Colonic mucosa (tissue), 4 donors: ENCODE measurements at places on chromosomes 7 and 10. TPM values are rescaled to one million over a fixed set of nuclear protein-coding genes. Genes with fewer than 3 reads are reported as not detected.

- H3K27me3 ChIP-seq = no peaks in the 10 kb centered on the region
- no peaks in the 10 kb centered on the region for H3K36me3 ChIP-seq
- H3K4me3 ChIP-seq = no peak overlapping the region
- no peak for DNase-seq
- no peak overlapping the region for H3K27ac ChIP-seq
These were observed 155.0 kb upstream of the SEMA3C start for GRCh38 chr7:81073931-81074251.

- H3K27ac ChIP-seq = no peak overlapping the region
- H3K4me3 ChIP-seq = no peak overlapping the region
- no peaks in the 10 kb centered on the region for H3K36me3 ChIP-seq
- no peaks in the 10 kb centered on the region for H3K27me3 ChIP-seq
- no peak for DNase-seq
These were observed 47.5 kb downstream of the EBF3 start for GRCh38 chr10:129916506-129916995.

DNA sequence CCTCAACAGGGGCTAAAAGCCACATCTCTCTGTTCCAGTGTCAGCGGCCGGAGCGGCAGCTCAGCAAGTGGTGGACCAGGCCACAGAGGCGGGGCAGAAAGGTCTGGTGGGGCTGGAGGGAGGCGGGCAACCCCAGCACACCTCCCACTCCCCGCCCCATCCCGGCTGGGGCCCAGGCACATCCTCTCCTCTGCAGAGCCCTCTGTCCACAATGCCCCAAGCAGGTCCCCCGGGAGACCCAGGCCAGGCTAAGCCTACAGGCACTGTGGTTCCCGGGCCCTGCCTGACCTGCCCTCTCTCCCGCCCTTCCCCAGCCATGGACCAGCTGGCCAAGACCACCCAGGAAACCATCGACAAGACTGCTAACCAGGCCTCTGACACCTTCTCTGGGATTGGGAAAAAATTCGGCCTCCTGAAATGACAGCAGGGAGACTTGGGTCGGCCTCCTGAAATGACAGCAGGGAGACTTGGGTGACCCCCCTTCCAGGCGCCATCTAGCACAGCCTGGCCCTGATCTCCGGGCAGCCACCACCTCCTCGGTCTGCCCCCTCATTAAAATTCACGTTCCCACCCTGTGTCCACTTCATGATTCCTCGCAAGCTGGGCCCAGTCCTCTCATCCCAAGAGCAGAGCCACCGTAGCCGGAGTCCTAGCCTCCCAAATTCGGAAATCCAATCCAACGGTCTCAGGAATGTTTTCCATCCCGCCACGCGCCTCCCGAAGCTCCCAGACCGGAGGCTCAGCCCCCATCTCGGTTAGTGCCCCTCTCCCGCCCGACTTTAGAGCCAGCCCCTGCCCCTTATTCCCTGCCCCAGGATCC, 2.1 kb downstream of the ADIRF start:
- no peaks in the 10 kb centered on the region for H3K27me3 ChIP-seq
- DNase-seq = peak; percentile 66
- no peaks in the 10 kb centered on the region for H3K36me3 ChIP-seq
- peak overlapping the region; percentile 39 for H3K4me3 ChIP-seq
- peaks cover 9% of the 10 kb centered on the region for H3K4me1 ChIP-seq

DNA sequence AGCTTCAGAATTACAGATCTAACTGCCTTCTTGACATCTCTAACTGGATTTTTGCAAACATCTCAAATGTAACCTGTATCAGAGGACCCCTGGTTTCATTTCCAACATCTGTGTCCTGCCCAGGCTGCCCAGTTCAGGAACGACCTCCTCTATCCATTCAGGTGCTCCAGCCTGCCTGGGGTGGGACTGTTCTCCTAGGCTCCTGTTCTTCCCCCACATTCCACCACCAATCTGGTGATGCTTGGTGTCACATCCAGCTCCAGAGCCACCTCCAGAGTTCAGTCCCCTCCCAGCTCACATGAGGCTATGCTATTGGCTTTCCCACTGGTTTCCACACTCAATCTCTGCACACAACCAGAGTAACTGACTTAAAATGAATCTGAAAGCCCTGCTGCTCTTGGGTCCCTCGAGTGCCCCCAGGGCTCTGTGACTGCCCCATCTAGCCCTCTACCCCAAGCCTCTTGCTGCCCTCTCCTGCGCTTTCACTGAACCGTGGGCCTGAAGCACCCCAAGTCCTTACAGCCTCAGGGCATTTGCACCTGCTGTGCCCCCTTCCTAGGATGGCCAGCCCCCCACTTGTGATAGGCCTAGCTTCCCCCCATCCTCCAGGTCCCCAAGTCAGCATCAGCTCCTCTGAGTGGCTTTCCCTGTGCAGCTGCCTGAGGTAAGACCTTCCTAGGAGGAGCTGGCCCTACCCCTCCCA, 46.1 kb downstream of the PPIF start:
- H3K4me3 ChIP-seq = no peak overlapping the region
- no peak overlapping the region for H3K27ac ChIP-seq
- H3K27me3 ChIP-seq = no peaks in the 10 kb centered on the region
- H3K36me3 ChIP-seq = no peaks in the 10 kb centered on the region

- no peak overlapping the region for H3K4me3 ChIP-seq
- H3K27me3 ChIP-seq = no peaks in the 10 kb centered on the region
- no peak overlapping the region for H3K27ac ChIP-seq
- DNase-seq = no peak
These were observed 411.8 kb upstream of the MGMT start for GRCh38 chr10:129055225-129055624.

DNA sequence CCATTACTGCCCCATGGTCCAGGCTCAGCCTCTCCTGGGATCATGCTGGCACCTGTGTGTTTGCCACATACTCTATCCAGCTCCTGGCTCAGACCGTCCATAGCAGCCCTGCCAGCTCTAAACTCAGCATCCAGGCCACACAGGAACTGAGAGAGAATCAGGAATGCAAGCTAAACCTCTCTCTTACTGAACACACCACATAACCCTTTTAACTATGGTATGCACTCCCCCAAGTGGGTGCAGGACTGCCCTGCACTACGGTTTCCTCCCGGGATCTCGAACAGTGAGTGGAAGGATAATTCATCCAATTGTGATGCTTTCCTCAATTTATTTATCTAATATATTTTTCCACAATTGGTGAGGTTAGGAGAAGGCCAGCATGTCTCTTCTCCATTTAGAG, 17.1 kb upstream of the ZNF800 start:
- no peaks in the 10 kb centered on the region for H3K36me3 ChIP-seq
- no peak for DNase-seq
- H3K27me3 ChIP-seq = no peaks in the 10 kb centered on the region
- no peak overlapping the region for H3K27ac ChIP-seq
- H3K4me3 ChIP-seq = no peak overlapping the region

- no peaks in the 10 kb centered on the region for H3K27me3 ChIP-seq
- H3K4me3 ChIP-seq = peak overlapping the region; percentile 16
- H3K36me3 ChIP-seq = no peaks in the 10 kb centered on the region
- H3K4me1 ChIP-seq = peaks cover 17% of the 10 kb centered on the region
- peak overlapping the region; percentile 83 for H3K27ac ChIP-seq
These were observed 7.5 kb downstream of the HOXA4 start for GRCh38 chr7:27123007-27123476.

DNA sequence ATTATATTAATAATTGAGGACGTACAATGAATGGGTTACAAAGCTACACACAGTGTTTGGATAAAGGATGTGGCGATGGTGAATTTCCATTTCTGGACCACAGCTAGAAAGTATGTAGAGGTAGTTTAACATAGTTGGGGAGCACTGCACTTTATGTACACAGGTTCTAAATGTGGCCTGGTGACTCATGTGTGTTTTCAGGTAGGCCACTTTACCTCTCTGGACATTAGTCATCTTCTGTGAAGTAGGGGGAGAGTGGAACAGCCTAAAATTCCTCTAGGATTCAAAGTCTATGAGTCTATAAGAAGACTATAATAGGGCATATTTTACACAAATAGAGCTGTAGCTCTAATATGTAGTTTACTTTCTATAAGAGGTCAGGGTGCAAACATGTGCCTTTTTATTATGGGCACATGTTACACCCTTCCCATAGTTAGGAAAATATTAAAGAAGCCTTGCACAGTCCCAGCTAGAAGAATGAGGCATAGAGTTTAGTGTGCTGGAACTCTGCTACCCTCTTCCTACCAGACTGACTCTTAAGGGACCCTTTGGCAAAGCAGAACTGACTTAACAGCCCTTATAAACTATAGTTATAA, 594.9 kb downstream of the LRMDA start:
- H3K4me1 ChIP-seq = no peaks in the 10 kb centered on the region
- no peaks in the 10 kb centered on the region for H3K27me3 ChIP-seq

- H3K4me1 ChIP-seq = no peaks in the 10 kb centered on the region
- DNase-seq = no peak
- no peak overlapping the region for H3K4me3 ChIP-seq
- H3K27ac ChIP-seq = no peak overlapping the region
These were observed 261.1 kb downstream of the GATA3 start for GRCh38 chr10:8315619-8316021.

GRCh38 chr7:47539398-47540052, 42.4 kb downstream of the TNS3 start:
- no peaks in the 10 kb centered on the region for H3K27me3 ChIP-seq
- H3K4me1 ChIP-seq = no peaks in the 10 kb centered on the region
- H3K4me3 ChIP-seq = no peak overlapping the region
- no peak for DNase-seq

GRCh38 chr10:17375936-17376584, 78.3 kb downstream of the ST8SIA6 start:
- H3K4me3 ChIP-seq = no peak overlapping the region
- H3K4me1 ChIP-seq = no peaks in the 10 kb centered on the region
- H3K27ac ChIP-seq = no peak overlapping the region
- H3K36me3 ChIP-seq = no peaks in the 10 kb centered on the region

GRCh38 chr7:129529643-129530042, 27.3 kb downstream of the SMKR1 start:
- no peaks in the 10 kb centered on the region for H3K36me3 ChIP-seq
- no peak overlapping the region for H3K27ac ChIP-seq
- H3K27me3 ChIP-seq = no peaks in the 10 kb centered on the region
- no peak overlapping the region for H3K4me3 ChIP-seq

DNA sequence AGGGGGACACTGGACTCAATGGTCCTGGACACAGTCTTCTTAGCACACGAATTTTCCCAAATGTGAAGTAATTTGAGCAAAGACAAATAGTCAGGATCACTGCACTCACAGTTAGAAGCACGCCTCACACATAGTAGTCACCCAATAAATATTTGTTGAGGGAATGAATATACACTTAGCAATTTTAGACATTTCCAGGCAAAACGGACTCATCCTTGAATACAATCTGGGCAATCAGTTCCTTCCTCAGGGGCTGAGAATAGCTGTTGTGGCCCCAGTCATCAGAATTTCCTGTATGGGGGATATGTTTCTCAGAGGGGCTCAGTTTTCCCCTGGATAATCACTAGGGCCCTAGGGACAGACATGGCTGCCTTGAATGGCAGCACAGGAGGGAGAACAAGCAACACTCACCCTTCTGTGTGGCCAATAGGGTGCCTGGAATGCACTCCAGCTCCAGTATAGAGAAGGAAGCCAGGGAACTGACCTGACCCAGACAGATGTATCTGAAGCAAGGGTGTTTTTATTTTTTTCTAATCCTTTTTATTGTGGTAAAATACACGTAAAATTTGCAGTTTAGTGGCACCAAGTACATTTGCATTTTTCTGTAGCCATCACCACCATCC, 282.7 kb upstream of the ZNF32 start:
- no peaks in the 10 kb centered on the region for H3K27me3 ChIP-seq
- no peak overlapping the region for H3K27ac ChIP-seq
- no peak for DNase-seq
- H3K4me1 ChIP-seq = no peaks in the 10 kb centered on the region

DNA sequence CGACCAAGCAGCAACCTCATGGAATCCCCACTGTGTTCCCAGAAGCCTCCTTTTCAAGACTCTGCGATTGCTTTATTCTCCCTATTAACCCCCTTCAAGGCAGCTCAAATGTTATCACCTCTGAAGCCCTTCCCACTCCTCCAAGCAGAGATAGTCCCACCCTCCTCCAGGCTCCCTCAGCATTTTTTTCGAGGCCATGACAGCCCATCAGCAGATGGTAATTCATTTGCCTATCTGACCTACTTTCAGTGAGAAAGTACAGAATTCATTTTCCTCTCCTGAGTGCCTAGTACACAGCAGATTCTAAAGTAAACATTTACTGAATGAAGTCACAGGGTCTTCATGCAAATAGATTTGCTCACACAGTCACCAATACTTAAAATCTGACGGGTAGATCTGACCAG, 47.8 kb downstream of the HERPUD2 start:
- H3K27ac ChIP-seq = peak overlapping the region; percentile 19
- H3K4me3 ChIP-seq = no peak overlapping the region
- no peaks in the 10 kb centered on the region for H3K4me1 ChIP-seq
- H3K36me3 ChIP-seq = no peaks in the 10 kb centered on the region

- no peaks in the 10 kb centered on the region for H3K27me3 ChIP-seq
- no peak for DNase-seq
- no peaks in the 10 kb centered on the region for H3K36me3 ChIP-seq
- no peak overlapping the region for H3K27ac ChIP-seq
These were observed 62.3 kb downstream of the LAMB4 start for GRCh38 chr7:108067844-108068243.

- no peaks in the 10 kb centered on the region for H3K27me3 ChIP-seq
- no peaks in the 10 kb centered on the region for H3K4me1 ChIP-seq
- H3K4me3 ChIP-seq = no peak overlapping the region
- DNase-seq = no peak
- H3K27ac ChIP-seq = no peak overlapping the region
These were observed 623.9 kb upstream of the FOXK1 start for GRCh38 chr7:4058158-4058557.

GRCh38 chr7:1355568-1356340, 103.5 kb downstream of the MICALL2 start:
- peaks cover 13% of the 10 kb centered on the region for H3K27me3 ChIP-seq
- peak; percentile 25 for DNase-seq
- H3K4me1 ChIP-seq = no peaks in the 10 kb centered on the region
- no peak overlapping the region for H3K27ac ChIP-seq

DNA sequence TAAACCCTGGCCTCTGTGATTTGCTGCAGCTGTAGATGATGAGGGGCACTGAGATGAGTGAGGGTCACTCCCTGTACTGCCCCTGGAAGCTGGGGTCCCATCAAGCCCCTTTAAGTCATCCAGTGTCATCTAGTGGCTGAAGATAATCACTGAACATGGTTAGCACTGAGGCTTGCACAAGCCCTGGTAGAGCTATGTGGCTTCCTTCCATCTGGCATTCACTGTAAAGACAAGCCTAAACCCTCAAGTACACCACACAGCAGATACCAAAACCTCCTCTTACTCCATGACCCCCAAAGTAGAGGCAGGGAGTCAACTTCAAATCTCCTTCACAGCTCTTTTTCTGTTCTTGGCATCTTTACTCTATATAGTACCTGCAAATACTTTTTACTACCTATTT, 72.7 kb upstream of the MRLN start:
- no peaks in the 10 kb centered on the region for H3K27me3 ChIP-seq
- DNase-seq = no peak
- no peak overlapping the region for H3K27ac ChIP-seq
- H3K36me3 ChIP-seq = no peaks in the 10 kb centered on the region

- no peaks in the 10 kb centered on the region for H3K4me1 ChIP-seq
- DNase-seq = no peak
- no peak within 1 kb of the TSS for H3K4me3 ChIP-seq
- no peak within 1 kb of the TSS for H3K27ac ChIP-seq
These were observed at the start of gene CPA4 for GRCh38 chr7:130292682-130293257. Gene CPA4 (plus strand): TSS chr7:130293161. CDS start chr7:130293181, 20 bp downstream.

KCNIP2 gene
- 1.5 TPM for total RNA-seq

LRRN3 gene
- 0.35 TPM for total RNA-seq

PTN gene
- total RNA-seq = 1.8 TPM

ATP5F1C gene
- 444 TPM for total RNA-seq

CTAGE4 gene
- 9.9 TPM for total RNA-seq

LRRC17 gene
- total RNA-seq = 1.1 TPM

UPF2 gene
- total RNA-seq = 21.9 TPM

AEBP1 gene
- 30.4 TPM for total RNA-seq

TAS2R40 gene
- total RNA-seq = not detected

HABP2 gene
- 0.79 TPM for total RNA-seq

XPNPEP1 gene
- 127 TPM for total RNA-seq
